ENCODE measurements at places on chromosomes 1 and 21. TPM values are rescaled to one million over a fixed set of nuclear protein-coding genes. Genes with fewer than 3 reads are reported as not detected.

ARHGEF2 gene
- total RNA-seq: 86.1 TPM

CA6 gene
- total RNA-seq: not detected

LCE2C gene
- total RNA-seq: not detected

TMPRSS3 gene
- 2.8 TPM for total RNA-seq

DNA sequence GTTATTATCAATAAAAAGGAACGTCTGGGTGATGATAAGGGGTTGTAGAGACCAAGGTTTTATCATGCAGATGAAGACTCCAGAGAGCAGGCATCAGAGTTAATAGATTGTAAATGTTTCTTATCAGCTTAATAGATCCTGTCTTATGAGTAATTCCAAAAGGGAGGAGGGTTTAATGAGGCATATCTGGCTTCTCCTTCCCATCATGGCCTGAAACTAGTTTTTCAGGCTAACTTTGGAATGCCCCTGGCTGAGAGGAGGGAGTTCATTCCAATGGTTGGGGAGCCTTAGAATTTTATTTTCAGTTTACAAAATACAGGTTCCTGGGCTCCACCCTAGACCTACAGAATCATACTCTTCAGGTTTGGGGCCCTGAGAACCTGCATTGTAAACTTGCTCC is 13.5 kb downstream of the PLA2G2D start:
- H3K4me1 ChIP-seq: peaks cover 3% of the 10 kb centered on the region
- H3K27me3 ChIP-seq: peaks cover 21% of the 10 kb centered on the region
- no peak overlapping the region for H3K27ac ChIP-seq

DNA sequence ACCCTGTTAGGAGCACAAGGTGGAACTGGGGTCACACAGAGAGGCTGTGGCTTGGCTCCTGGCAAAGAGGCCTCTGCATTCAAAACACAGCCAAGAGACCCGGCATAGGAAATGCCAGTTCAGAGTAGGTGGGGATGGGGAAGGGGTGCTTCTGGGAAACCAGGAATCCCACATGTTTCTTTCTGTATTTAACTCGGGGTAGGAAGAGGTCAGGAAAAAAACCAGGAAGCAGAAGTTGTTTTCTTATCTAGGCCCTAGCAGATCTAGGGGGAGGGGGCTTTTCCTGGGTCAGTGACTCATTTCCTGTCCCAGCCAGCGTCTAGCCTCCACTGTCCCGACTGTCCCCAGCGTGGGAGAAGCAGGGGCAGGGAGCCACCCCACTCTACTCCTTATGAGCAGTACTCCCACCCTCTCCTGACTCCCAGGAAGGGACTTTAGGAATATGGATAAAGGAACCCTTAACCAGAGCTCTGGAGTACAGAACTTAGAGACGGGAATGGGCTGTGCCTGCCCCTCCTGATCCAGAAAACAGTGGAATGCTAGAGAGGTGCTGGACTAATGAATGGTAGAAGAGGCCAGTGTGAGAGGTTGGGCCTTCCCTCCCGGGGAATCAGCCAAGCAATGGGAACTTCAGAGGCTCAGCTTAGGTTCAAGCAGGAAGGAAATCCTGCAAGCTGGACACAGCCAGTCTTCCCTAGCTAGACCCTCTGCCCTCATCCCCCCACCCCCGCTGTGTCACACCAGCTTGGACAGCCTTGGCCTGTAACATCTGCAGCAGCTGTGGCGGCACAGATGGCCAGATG is 5.7 kb downstream of the FHL3 start:
- peaks cover 6% of the 10 kb centered on the region for H3K36me3 ChIP-seq
- no peak overlapping the region for H3K27ac ChIP-seq
- peaks cover 16% of the 10 kb centered on the region for H3K27me3 ChIP-seq

DNA sequence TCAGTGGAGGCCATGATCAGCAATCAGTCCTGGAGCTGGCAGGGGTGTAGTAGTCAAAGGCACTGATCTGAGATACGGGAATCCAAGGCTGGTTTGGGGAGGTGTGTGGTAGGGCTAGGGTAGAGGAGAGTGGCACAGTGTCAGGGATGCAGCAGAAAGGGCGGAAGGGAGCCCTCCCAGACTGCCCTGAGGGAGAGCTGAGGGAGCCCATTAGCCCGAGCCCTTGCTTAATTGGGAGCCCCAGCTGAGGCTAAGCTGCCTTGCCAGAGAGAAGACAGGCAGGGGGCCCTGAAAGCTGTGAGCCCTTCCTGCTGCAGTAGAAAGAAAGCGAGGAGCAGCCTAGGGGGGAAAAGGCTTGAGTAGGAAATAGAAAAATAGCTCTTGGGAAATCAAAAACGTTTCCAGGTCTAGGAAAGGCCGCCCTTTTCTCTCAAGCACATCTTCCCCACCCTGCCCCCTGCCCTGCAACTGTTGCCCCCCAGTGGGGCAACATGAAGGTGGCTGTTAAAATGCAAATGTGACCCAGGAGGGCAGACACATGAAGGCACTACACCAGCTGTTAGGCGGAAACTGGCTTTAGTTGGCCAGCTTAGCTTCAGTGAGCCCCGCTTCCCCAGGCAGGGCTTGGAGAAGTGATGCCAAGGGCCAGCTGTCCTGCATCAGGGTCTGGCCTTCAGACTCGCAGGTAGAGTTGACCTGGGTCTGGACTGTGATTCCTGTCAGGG is 106.2 kb downstream of the UCK2 start:
- H3K27ac ChIP-seq: no peak overlapping the region
- H3K4me1 ChIP-seq: peaks cover 2% of the 10 kb centered on the region
- no peak overlapping the region for H3K4me3 ChIP-seq
- H3K27me3 ChIP-seq: peaks cover 20% of the 10 kb centered on the region
- DNase-seq: no peak

DNA sequence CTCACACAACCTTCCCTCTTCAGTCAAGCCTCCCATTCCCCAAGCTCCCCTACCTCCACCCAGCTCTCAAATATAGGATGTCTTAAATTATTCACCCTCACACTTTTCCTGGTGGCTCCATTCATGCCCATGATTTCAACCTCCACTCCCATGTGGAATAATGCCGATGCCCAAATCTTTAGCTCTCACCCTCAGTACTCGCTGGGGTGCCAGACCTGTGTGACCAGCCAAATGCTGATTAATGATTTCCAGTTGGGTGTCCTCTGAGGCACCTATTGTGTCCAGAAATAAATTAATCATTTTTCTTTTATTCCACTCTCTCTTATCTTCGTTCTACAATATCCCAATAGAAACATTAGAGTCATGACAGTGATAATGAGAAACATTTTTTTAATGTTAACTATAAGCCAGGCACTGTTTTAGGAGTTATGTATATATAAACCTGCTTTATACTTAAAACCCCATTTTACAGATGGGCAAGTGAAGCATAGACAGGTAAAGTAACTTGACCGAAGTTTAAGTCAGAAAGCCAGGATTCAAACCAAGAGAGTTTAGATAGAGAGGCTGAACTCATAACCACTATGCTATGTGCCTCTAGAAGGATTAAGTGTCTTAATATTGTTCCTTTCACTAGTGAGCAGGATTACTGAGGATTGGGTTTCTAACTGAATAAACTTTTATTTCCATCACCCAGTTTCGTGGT is 209.7 kb downstream of the DUSP10 start:
- H3K4me3 ChIP-seq: no peak overlapping the region
- H3K36me3 ChIP-seq: no peaks in the 10 kb centered on the region
- peaks cover 55% of the 10 kb centered on the region for H3K27me3 ChIP-seq
- no peak overlapping the region for H3K27ac ChIP-seq
- H3K4me1 ChIP-seq: no peaks in the 10 kb centered on the region

GRCh38 chr1:47459253-47459788 is 21.5 kb downstream of the FOXD2 start:
- H3K4me3 ChIP-seq: no peak overlapping the region
- peaks cover 86% of the 10 kb centered on the region for H3K27me3 ChIP-seq
- H3K4me1 ChIP-seq: peaks cover 3% of the 10 kb centered on the region
- no peak overlapping the region for H3K27ac ChIP-seq
- no peak for DNase-seq
- peaks cover 5% of the 10 kb centered on the region for H3K36me3 ChIP-seq

DNA sequence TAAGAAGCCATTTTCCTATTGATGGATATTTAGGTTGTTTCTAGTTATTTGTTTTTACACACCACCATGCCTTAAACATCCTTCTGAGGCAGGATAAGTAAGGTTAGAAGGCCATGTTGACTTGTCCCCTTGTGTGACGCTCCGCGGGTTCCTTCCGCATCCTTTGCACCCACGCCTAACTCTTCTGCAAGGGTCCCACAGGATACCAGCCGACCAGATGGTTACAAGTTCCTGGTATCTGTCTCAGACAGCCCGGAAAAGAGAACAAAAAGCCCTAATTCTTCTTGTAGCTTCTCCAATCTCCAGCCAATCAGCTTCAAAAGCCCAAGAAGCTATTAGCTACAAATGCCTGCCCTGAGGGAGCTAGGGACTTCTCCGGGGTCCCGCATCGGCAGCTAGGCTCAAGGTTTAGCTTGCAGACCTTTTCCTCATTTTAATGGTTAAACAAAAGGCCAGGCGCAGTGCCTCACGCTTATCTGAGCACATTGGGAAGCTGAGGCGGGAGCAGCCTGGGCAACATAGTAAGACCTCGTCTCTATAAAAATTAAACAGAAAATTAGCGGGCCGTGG is 4.9 kb upstream of the OTUD3 start:
- H3K4me1 ChIP-seq: peaks cover 7% of the 10 kb centered on the region
- no peak for DNase-seq
- H3K36me3 ChIP-seq: peaks cover 3% of the 10 kb centered on the region
- H3K4me3 ChIP-seq: no peak overlapping the region
- no peak overlapping the region for H3K27ac ChIP-seq
- peaks cover 55% of the 10 kb centered on the region for H3K27me3 ChIP-seq

DNA sequence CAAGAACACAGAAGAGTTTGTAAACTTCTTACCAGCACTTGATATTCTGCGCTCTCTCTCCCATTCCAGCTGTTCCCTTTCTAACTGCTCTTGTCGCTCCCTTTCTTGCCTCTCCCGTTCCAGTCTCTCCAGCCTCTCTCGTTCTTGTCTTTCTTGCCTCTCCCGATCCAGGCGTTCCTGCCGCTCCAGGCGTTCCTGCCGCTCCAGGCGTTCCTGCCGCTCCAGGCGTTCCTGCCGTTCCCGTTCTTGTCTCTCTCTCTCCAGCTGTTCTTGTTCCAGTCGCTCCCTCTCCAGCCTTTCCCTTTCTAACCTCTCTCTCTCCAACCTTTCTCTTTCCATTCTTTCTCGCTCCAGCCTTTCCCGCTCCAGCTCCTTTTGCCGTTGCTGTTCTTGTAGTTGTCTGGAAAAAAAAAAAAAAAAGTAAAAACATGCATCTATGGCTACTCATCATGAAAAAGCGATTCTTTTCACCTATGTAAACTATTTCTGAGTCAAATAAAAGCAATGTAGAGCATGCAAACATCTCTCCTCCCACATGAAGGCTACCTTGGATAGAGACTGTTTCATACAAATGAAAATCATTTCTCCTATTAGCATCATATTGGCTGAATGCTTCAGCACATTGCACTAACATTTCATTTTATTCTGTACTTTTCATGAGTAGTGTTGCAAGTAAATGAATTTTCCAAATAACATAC is 91.5 kb upstream of the LBR start:
- no peak for DNase-seq
- peaks cover 26% of the 10 kb centered on the region for H3K27me3 ChIP-seq
- H3K4me3 ChIP-seq: no peak overlapping the region
- H3K4me1 ChIP-seq: peaks cover 8% of the 10 kb centered on the region
- H3K27ac ChIP-seq: no peak overlapping the region

- no peak overlapping the region for H3K4me3 ChIP-seq
- H3K36me3 ChIP-seq: no peaks in the 10 kb centered on the region
- DNase-seq: no peak
- H3K27me3 ChIP-seq: no peaks in the 10 kb centered on the region
- H3K4me1 ChIP-seq: peaks cover 17% of the 10 kb centered on the region
These were observed 61.0 kb upstream of the ATP1A1 start for GRCh38 chr1:116311756-116312680.

DNA sequence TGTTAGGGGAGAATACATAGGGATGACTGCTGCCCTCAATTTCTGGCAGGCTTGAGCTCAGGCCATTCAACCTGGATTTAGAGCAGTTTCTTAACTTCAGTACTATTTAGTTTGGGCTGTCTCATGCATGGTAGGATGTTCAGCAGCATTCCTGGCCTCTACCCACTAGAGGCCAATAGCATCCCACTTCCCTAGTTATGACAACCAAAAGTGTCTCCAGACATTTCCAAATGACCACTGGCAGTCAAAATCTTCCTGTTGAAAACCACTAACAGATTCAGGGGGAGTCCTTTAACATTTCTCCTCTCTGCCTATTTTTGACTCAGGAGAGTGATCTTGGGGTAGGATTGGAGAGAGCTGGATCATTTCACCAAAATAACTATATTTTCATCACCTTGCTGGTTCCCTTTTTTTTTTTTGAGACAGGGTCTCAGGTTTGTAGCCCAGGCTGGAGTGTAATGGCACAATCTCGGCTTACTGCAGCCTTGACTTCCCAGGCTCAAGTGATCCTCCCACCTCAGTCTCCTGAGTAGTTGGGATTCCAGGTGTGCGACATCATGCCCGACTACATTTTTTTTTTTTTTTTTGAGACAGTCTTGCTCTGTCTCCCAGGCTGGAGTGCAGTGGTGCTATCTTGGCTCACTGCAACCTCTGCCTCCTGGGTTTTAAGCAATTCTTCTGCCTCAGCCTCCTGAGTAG is 8.7 kb downstream of the GNAT2 start:
- no peaks in the 10 kb centered on the region for H3K27me3 ChIP-seq
- no peaks in the 10 kb centered on the region for H3K36me3 ChIP-seq

DNA sequence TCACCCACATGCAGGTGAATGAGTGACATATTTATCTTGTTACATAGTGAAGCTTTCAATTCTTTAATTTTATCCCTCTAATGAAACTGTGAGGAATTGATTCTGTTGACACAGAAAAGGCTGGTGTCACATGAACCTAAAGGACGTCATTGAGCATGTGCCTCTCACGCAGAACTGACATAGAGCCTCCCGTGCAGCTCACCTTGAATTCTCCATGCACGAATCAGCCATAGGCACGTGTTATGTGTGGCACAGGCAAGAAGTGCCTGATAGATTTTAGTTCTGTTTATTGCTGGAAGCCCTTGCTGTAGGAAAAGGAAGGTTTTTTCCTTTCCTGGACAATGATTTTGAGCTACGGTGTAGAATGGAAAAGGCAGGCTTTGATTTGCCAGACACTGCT is 11.3 kb downstream of the ADARB1 start:
- no peaks in the 10 kb centered on the region for H3K36me3 ChIP-seq
- peak overlapping the region; percentile 53 for H3K4me3 ChIP-seq
- DNase-seq: no peak
- no peaks in the 10 kb centered on the region for H3K27me3 ChIP-seq
- peak overlapping the region; percentile 94 for H3K27ac ChIP-seq
- peaks cover 73% of the 10 kb centered on the region for H3K4me1 ChIP-seq

DNA sequence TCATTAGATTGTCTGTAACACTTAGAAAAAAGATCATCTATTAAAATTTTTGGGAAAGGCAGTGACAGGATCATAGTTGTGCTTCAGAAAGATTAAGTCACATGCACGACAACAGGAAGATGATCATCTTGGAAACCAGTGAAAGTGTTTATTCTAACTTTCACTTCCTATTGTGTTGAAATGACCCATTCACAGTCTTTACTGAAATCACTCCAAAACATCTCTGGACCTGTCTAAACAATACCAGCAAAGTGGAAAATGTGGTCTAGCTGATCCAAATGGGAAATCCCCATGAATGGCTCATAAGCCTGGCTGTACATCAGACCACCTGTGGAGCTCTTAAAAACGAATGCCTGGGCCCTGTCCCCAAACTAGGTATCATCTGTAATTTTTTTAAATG is 111.1 kb upstream of the ETV3 start:
- H3K36me3 ChIP-seq: no peaks in the 10 kb centered on the region
- H3K27me3 ChIP-seq: peaks cover 61% of the 10 kb centered on the region
- H3K4me3 ChIP-seq: no peak overlapping the region
- no peak overlapping the region for H3K27ac ChIP-seq

Measured in T-helper 17 cell (primary cell).